CD8-positive, alpha-beta memory T cell (primary cell): ENCODE measurements at places on chromosomes 16 and 17. TPM values are rescaled to one million over a fixed set of nuclear protein-coding genes. Genes with fewer than 3 reads are reported as not detected.
A peak's percentile ranks its signal among the peaks of the same experiment; 100 is the strongest.

DNA sequence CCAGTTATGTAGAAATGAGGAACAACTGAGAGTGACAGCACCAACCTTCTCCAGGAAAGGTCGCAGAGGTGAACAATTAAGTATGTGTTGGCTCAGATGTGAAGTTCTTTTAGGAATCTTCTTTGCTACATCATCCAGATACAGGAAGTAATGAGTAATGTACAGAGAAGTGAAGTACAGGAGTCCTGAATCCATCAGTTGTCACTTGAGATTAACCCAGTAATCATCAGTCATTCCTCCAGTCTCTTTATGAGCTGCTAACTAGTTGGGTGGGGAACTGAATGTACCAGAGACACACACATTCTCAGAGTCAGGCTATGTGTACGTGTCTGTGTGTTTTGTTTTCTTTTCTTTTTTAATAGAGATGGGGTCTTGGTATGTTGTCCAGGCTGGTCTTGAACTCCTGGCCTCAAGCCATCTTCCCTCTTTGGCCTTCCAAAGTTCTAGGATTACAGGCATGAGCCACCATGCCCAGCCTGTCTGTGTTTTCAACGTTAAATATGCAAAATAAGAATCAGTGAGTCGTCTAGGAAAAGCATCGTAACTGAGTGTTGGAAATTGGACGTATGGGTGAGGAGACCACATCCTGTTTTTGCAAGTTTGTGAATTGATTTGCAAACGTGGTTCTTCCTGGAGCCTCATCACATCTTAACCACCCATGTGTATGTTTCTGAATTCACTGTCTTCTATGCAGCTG, 19.9 kb downstream of the ZNF200 start:
- no peaks in the 10 kb centered on the region for H3K27me3 ChIP-seq
- H3K4me1 ChIP-seq, result peaks cover 28% of the 10 kb centered on the region

DNA sequence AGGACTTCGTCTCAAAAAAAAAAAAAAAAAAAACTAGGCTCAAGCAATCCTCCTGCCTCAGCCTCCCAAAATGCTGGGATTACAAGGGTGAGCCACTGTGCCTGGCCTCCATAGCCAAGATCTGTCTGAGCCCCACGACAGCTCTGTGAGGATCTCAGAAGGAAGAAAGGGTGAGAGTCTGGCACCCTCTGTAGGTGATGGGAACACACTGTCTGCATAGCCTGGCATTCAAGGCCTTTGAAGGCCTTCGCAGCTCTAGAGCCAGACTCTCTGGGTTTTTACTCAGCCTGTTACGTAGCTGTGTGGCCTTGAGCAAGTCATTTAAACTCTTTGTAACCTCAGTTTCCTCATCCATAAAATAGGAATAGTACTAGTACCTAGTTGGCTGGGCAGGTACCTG, 6.3 kb upstream of the XPO6 start:
- H3K36me3 ChIP-seq, result no peaks in the 10 kb centered on the region
- peak; percentile 47 for DNase-seq
- H3K27ac ChIP-seq, result no peak overlapping the region
- no peaks in the 10 kb centered on the region for H3K4me1 ChIP-seq
- H3K4me3 ChIP-seq, result no peak overlapping the region

GRCh38 chr16:86965840-86966550, 351.2 kb downstream of the C16orf95 start:
- H3K36me3 ChIP-seq, result no peaks in the 10 kb centered on the region
- no peaks in the 10 kb centered on the region for H3K27me3 ChIP-seq
- no peak overlapping the region for H3K27ac ChIP-seq
- no peak for DNase-seq
- no peak overlapping the region for H3K4me3 ChIP-seq
- H3K4me1 ChIP-seq, result no peaks in the 10 kb centered on the region

DNA sequence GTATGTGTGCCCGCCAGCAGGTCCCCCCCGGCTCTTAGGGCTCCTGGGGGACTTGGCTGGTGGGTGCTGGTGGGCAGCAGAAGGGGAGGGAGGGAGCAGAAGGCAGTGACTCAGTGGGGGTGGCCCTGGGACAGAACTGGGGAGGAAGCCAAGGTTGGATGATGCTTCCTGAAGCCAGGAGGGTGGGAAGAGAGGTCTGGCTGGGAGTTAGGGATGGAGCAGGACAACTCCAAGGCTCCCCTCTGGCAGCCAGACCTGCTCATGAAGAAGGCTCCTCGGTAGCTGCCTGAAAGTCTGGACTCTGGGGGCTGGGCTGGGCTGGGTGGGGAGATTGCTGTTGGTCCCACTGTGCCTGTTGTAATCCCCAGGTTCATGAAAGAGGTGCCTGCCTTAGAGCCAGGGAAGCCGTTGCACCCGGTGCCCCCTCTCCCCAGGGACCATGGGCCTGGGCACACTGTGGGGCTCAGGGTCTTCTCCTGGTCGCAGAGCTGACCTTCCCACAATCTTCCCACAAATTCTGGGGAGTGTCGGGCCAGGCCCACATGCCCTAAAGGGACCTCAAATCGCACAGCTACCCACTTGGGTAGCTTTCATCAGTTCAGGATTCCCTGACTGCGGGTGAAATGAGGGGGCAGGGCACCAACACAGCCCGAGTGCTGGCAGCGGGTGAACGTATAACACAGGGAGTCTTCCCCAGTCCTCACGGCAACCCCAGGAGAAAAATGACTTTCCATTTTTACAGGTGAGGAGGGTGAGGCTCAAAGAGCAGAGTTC, 1.1 kb upstream of the PLEKHG4 start:
- peak overlapping the region; percentile 79 for H3K4me3 ChIP-seq
- H3K27ac ChIP-seq, result peak overlapping the region; percentile 67
- no peaks in the 10 kb centered on the region for H3K36me3 ChIP-seq
- no peaks in the 10 kb centered on the region for H3K27me3 ChIP-seq

DNA sequence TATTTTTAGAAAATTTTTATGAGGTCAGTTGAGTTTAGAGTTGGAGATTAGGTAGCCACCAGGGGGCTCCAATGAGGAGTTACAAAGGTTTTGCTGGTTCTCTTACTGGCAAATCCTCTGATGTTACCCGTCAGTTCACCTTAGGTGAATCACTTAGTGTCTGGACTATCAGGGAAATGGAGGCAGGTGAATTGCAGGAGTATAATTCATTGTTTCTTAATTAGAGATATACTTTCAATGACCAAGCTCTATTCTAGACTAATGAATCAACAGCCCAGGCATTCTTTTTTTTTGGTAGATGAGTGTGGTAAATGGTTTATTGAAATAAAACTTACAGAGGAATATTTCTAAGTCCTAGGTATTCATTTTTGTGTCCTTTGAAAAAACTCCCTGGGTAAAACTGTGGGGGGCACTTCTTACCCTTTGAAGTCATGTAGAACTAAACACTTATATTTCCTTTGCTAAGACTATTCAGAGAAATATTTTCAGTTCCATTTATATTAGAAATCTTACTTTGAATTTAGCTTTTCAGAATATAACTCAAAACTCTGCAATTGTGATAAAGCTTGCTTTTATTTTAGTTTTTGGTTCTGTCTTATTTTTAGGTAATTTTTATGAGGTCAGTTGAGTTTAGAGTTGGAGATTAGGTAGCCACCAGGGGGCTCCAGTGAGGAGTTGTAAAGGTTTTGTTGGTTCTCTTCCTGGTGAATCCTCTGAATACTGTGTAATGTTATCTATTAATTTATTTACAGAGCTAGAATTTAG, 17.7 kb downstream of the PSMD11 start:
- peaks cover 30% of the 10 kb centered on the region for H3K36me3 ChIP-seq
- peaks cover 12% of the 10 kb centered on the region for H3K4me1 ChIP-seq
- no peaks in the 10 kb centered on the region for H3K27me3 ChIP-seq

The MYH1 gene
- total RNA-seq, result not detected

The CLEC3A gene
- not detected for total RNA-seq
